ENCODE measurements at places on chromosomes 1 and 21.

GRCh38 chr1:94332516-94332915 is 85.7 kb upstream of the ABCD3 start:
- no peak for DNase-seq

DNA sequence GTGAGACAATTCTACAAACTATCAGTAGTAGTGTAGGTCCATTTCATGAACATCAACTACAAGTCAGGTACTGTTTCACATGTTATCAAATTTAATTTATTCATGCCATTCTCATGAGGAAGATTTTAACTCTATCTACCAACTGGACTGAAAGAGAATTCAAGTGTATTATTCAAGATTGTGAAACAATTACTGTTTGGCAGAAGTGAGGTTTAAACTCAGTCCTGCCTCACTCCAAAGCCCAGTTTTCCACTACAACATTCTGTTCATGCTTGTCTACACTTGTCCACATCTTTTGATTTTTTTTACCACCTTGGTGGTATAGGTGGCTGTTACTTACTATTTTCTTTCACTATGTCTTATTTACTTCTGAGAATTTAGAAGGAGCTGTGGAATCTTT is 272.9 kb downstream of the TGFB2 start:
- DNase-seq: no peak

DNA sequence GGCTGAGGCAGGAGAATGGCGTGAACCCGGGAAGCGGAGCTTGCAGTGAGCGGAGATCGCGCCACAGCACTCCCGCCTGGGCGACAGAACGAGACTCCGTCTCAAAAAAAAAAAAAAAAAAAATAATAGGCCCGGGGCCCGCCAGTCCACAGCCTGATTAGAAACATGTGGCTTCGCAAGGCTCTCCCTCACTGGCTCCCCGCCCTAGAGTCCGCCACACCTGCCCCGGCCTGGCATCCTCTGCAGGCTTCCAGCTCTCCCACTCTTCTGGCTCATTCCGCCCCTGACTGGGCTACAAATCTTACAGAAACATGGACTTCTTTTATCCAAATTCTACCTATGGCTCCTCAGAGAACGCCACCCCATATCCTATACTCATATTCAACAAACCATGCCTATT is 32.4 kb downstream of the PGBD5 start:
- no peak for DNase-seq

GRCh38 chr1:17011439-17012307 is at the start of gene ATP13A2:
TSS of gene ATP13A2 (minus strand) at chr1:17011928. CDS start at chr1:17011738, 190 bp downstream.
- DNase-seq: peak; percentile 32

- no peak for DNase-seq
These were observed 6.6 kb downstream of the RSPO1 start for GRCh38 chr1:37628026-37628556.

DNA sequence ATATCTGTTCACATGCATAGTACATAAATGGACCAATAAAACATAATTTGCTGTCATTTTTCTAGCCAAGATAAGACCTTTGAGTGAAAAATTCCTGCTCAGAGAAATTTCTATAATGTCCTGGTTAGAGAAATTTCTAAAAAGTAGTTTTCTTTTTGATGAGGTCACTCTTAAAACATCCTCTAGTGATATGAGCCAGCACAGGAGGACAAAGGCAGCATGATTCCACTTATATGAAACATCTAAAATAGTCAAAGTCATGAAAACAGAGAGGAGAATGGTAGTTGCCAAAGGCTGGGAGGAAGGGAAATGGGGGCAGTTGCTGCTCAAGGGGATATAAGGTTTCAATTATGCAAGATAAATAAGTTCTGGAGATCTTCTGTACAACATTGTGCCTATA is 239.4 kb downstream of the BACH1 start:
- DNase-seq: no peak
